ENCODE measurements at places on chromosomes 12 and 14. TPM values are rescaled to one million over a fixed set of nuclear protein-coding genes. Genes with fewer than 3 reads are reported as not detected.

The CLEC14A gene
- total RNA-seq = 36.4 TPM

GRCh38 chr14:106670011-106670410 is 1143.6 kb downstream of the TMEM121 start:
- no peak for DNase-seq

The SLC11A2 gene
- 55.1 TPM for total RNA-seq

- no peak for DNase-seq
These were observed 140.2 kb upstream of the CRY1 start for GRCh38 chr12:107233551-107233950.

- DNase-seq = no peak
These were observed 173.6 kb downstream of the ADAMTS20 start for GRCh38 chr12:43378448-43378847.

DNA sequence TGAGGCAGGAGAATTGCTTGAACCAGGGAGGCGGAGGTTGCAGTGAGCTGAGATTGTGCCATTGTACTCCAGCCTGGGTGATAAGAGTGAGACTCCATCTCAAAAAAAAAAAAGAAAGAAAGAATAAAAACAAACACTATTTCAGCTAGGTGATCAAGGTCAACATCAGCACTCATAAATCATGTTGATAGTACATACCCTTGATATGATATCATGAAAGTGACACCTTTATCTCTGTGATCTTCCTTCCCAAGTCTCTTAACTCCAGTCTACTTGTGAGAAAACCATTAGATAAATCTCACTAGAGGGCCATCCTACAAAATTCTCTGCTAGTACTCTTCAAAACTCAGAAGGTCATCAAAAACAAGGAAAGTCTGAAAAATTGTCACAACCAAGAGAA is 44.2 kb upstream of the PTGR2 start:
- DNase-seq = no peak

The C14orf132 gene
- total RNA-seq = 122 TPM

- DNase-seq = no peak
These were observed 133.5 kb downstream of the CPNE8 start for GRCh38 chr12:38771871-38772270.

The LHX5 gene
- total RNA-seq = not detected

DNA sequence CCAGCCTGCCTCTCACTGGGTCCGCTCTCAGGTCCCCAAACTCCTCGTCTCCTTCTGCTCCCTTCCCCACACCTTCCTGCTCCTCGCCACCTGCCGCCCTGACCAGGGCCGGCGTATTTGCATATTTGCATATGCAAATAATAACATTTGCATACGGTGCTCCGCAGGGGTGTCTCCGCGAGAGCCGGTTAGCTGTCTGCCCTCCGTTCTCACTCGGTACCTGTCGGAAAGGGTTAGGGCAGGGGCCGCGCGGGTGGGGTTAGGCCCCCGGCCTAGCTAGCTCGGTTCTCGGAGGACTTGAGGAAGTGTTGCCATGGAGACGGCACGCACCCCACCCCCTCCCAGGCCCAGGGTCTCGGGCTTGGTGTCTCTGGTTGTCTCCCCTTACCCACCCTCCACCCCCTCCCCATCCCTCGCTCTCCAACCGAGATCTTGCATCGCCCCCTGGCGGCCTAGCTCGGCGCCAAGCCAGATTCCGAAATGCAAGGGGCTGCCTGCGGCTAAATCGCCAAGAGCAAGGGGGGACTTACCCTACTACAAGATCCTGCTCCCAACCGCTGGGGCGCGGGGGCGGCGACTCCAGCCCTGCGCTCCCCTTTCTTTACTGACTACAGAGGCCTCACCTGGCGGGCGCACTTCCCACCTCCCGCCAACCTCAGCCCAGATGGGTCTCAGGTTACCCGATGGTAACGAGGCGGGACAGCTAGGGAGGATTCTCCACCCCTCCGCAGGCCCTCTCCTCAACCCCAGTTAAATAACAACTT is 8.1 kb downstream of the STAC3 start:
- DNase-seq = peak; percentile 88

The ASCL1 gene
- total RNA-seq = not detected

GRCh38 chr14:80535171-80535570 is 323.9 kb upstream of the DIO2 start:
- no peak for DNase-seq

DNA sequence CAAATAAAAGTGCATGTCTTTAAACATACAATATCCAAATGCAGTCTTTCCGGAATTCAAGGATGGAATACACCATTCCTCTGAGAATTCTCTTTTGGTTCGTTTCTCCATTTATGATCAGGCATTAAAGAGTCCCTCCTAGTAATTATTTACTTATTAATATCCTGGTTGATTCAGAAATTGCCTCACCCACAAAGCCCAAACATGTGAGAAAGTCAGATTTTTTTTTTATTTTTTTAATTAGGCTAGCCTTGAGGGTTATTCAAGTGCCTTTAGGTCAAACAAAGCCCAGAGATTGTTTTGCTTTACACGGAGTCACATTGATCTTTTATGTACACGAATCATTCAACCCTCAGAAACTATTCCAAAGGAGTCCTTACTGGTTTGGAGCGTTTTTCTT is 6.4 kb upstream of the TSPAN8 start:
- DNase-seq = no peak

The PRH2 gene
- not detected for total RNA-seq

DNA sequence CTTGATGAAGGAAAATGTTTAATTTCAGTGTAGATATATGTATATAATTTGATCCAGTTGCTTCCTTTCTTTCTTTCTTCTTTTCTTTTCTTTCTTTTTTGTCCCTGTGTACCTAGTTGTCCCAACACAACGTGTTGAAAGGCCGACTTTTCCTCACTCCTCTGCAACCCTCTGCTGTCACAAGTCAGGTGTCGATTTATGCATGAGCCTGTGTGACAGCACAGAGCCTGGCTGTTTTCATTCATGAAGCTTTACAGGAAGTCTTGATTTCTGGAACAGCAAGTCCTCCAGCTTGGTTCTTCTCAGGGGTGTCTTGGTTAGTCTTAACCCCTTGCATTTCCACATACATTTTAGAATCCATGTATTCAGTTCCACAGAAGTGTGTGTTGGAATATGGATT is 88.1 kb downstream of the PPP2R5C start:
- DNase-seq = no peak

DNA sequence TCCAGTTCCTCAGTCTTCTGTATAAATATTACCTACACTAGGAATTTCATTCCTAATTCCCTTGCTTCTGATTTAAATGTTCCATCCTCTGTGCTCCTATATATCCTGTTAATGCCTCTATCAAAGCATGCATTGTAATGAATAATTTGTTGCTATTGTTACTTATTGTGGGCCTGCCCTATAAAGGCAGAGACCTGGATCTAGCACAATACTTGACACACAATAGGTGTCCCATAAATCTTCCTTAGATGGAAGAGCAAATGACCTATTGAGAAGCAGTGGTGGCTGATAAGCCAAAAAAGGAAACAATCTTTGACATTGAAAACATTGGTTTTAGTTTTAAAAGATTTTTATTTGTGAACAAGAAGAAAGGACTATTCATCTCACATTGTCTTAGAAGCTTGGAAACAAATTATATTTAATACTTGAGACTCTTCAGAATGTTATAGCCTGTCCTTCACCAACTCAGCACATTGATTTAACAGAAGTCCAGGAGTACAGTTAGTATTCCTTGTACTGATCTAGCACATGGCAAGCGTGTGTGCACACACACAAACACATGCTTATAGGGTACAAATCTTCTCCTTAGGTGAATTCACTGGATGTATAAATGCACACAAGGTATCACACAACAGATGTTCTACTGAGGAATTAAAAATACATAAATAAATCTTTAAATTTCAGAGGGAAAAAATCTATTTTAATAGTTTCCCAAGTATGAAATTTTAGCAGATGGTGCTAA is 135.9 kb downstream of the DUSP6 start:
- no peak for DNase-seq

The HSP90AA1 gene
- 274 TPM for total RNA-seq

GRCh38 chr14:85934123-85934885 is 404.4 kb downstream of the FLRT2 start:
- DNase-seq = no peak

GRCh38 chr12:1419849-1420371 is 174.5 kb downstream of the FBXL14 start:
- DNase-seq = no peak

The DPPA3 gene
- total RNA-seq = not detected

The CRIP1 gene
- total RNA-seq = 122 TPM

The NEDD8 gene
- 125 TPM for total RNA-seq

- DNase-seq = peak; percentile 74
These were observed 163.4 kb upstream of the RTL1 start for GRCh38 chr14:101066826-101067510.

GRCh38 chr12:39227218-39227617 is 215.7 kb downstream of the KIF21A start:
- DNase-seq = no peak

GRCh38 chr14:59272633-59273032 is 84.2 kb downstream of the DAAM1 start:
- DNase-seq = no peak

Measured in posterior vena cava (tissue), 2 donors.